Osteocyte (in vitro differentiated cells): ENCODE measurements at places on chromosomes 6 and 20. TPM values are rescaled to one million over a fixed set of nuclear protein-coding genes. Genes with fewer than 3 reads are reported as not detected.

GRCh38 chr20:4661191-4661590, 60.5 kb upstream of the PRND start:
- no peak for DNase-seq

DNA sequence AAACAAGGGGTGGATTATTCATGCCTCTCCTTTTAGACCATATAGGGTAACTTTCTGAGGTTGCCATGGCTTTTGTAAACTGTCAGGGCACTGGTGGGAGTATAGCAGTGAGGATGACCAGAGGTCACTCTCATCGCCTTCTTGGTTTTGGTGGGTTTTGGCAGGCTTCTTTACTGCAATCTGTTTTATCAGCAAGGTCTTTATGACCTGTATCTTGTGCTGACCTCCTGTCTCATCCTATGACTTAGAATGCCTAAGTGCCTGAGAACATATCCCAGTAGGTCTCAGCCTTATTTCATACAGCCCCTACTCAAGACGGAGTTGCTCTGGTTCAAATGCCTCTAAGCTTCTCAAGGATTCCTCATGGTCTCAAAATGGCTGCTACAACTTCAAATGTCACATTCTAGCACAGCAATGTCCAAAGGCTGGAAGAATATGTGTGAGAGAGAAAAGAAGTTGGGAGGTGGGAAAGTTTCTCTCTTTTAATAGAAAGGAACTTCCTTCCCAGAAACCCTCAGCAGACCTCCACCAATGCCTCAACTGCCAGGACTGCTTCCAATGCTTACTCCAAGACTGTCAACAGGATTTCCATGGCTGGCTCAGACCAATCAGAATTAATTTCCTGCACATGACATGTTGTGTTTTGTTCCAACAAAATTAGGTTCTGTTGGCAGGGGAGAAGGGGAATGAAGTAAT, 46.6 kb upstream of the SLC9A8 start:
- DNase-seq, result no peak

- DNase-seq, result no peak
Measured at GRCh38 chr6:119182875-119183274, 104.4 kb upstream of the FAM184A start.

DNA sequence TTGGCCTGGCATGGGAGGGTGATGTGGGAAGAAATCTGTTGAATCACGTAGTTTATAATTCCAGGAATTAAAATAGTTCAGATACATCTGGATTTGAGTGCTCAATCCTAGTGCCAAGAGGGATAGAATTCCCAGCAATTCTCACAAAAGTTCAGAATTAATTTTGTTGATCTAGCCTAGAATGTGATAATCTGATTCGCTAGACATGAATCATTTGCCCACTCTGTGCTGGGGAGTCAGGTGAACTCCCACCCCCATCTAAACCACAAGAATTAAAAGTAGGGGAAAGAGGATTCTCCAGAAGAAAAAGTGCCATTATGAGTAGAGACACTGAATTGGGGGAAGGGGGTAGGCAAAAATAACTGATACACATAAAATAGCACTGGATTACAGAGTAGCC, 85.0 kb downstream of the LIN28B start:
- no peak for DNase-seq

DNA sequence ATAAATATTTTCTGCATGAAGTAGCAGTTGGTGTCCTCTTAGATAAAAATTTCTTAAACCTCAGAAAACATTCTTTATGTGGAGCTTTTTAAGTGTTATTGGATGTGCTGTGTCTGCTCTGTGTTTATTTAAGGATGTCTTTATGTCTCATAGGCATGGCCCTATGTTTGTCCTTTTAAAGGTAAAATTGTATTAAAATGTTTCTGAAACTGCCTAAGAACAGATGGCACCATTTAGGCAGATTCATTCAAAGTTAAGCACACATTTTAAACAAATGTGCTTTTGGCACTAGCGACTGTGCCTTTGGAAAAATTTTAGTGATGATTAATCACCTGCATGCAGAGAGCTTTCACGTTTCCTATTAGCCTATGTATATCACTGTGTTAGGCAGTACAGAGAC, 125.2 kb downstream of the KIF6 start:
- no peak for DNase-seq

- DNase-seq, result no peak
Measured at GRCh38 chr20:46145713-46146112, 27.6 kb downstream of the CD40 start.

Gene FAM184A
- 0.50 and 0.59 TPM in 2 replicates for total RNA-seq

Gene CALHM4
- total RNA-seq, result not detected in 2 replicates
